ENCODE measurements at places on chromosomes 11 and 22.

DNA sequence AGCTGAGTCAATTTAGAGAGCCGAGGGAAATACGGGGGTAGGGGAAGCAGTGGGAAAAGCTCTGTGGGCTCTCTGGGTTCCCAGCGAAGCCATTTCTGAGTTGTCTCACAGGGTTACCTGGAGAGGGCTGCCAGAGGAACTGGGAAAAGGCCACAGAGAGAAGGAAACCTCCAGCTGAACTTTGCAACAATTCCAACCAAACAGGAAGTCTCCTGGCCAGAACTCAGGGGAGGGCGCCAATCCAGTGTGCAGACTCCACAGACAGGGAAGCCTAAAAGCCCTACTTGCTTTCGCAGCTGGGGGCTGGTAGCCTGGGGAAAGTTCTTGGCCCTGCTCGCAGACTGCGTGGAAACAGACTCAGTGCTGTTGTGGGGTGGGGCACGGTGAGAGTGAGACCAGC is 23.1 kb upstream of the GNAZ start:
- DNase-seq = no peak

GRCh38 chr11:75024764-75025211 is 36.1 kb downstream of the NEU3 start:
- no peak for DNase-seq

GRCh38 chr11:69694781-69695180 is 9.0 kb downstream of the FGF19 start:
- DNase-seq = no peak

- DNase-seq = no peak
These were observed 76.8 kb upstream of the BIRC3 start for GRCh38 chr11:102240502-102240901.

GRCh38 chr11:75502138-75502537 is 23.6 kb downstream of the GDPD5 start:
- no peak for DNase-seq

DNA sequence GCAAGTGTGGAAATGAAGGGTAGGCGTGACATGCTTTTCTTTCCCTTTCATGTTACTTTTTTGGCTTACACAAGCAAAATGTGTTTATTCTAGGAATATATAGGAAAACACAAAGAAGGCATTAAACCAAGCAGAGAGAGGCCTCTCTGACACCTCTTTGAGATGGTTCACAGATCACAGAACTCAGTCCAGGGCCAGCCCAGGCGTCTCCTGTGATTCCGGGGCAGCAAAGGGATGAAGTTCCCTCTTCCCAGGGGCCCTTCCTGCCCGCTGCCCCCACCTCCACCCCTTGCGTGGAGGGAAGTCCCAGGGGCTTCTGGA is 78.0 kb downstream of the CACNA1I start:
- DNase-seq = no peak

DNA sequence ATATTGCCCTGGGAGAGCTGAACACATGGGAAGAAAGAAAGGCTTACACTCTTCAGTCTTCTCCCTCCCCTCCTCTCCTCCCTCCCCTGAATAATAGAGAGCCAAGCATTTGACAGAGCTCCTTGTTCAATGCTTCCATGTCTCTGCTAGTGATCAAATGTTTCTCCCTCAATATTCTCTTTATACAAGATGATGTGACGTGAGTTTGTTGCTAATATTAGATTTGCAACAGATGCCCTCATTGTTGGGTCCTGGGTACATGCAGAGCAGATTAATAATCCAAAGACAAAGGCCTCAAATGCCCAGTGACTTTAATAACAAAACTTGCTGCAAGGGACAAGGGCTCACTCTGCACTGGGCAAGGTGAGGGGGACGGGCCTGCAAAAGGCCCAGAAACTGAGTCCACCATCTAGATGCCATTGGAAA is 7.1 kb upstream of the ENDOD1 start:
- DNase-seq = no peak

- no peak for DNase-seq
These were observed 12.1 kb downstream of the LRFN4 start for GRCh38 chr11:66868726-66869566.

- peak; percentile 90 for DNase-seq
These were observed at the start of gene ZFP91 for GRCh38 chr11:58578635-58579191. Gene ZFP91 (plus strand): TSS chr11:58579063. CDS start chr11:58579282, 219 bp downstream.

DNA sequence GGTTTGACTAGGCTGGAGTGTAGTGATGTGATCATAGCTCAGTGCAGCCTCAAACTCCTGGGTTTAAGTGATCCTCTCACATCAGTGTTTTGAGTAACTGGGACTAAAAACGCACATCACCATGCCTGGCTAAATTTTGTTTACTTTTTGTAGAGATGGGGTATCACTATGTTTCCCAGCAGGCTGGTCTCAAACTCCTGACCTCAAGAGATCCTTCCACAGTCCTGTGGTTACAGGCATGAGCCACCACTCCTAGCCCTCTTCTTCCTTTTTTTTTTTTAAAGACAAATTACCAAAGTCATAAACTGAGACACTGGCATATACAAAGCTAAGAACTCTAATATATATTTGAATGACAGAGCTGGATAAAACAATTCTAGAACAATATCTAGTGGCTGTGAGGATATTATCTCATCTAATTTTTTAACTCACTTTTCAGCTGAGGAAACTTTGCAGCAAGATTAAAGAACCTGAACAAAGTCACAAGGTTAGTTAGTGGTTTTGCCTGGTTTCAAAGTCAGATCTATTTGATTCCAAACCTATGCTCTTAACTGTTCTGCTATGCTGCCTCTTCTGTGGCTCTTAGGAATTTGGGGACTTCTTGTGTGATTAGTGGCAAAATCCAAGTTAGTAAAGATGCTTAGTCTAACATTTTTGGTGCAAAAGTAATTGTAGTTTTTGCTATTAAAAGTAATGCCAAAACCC is 95.3 kb upstream of the RAG2 start:
- DNase-seq = no peak

GRCh38 chr11:75905434-75905833 is 90.4 kb downstream of the UVRAG start:
- no peak for DNase-seq

GRCh38 chr11:122843281-122844141 is 5.2 kb downstream of the CRTAM start:
- DNase-seq = peak; percentile 36

- DNase-seq = no peak
These were observed 220.8 kb downstream of the DBX1 start for GRCh38 chr11:19939415-19939929.

- DNase-seq = peak; percentile 23
These were observed 40.8 kb downstream of the IGLL1 start for GRCh38 chr22:23539135-23539838.

- no peak for DNase-seq
These were observed 13.0 kb downstream of the NCF4 start for GRCh38 chr22:36873614-36874308.

DNA sequence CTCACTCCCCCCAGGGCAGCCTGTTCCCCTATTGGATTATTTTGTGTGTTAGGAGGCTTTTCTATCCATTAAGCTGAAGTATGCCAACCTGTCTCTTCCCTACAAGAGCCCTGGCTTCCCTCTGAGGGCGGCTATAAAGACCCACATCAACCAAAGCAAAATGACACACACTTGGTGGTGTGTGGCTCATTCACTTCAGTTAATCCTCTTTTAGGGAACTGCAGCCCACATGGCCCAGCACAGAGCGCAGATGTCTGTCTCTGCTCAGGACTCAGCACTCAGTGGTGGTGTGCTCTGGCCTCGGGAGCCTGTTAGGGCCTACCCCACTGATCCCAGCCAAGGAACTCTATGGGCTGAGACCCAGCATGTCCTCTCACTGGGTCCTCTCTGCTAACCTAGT is 32.2 kb upstream of the LRRC10B start:
- no peak for DNase-seq

DNA sequence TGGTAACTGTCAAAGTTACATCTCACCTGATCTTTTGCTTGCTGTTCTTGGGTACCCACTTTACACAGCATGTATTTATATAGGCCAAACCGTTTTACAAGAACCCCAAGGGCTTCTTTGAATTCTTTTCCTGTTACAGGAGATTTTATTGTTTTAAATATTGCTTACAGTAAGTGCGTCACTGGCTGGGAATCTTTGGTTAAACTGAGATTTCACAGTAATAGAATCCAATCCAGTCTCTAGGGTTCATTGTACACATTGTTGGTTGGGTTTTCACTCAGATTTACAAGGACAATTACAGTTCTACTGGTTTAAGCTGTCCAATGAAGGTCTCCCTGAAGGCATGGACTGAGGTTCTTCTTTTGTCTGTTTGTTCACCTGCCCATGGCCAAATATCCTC is 171.7 kb downstream of the INSC start:
- no peak for DNase-seq

- DNase-seq = no peak
These were observed 8.8 kb downstream of the RRAS2 start for GRCh38 chr11:14350215-14350614.

- DNase-seq = no peak
These were observed 129.1 kb downstream of the SLC17A6 start for GRCh38 chr11:22467248-22467647.

- DNase-seq = no peak
These were observed at the start of gene SRSF8 for GRCh38 chr11:95066716-95067038. Gene SRSF8 (plus strand): TSS chr11:95066919. CDS start chr11:95067227, 308 bp downstream.

GRCh38 chr11:119533921-119534736 is 111.2 kb upstream of the THY1 start:
- DNase-seq = no peak

- no peak for DNase-seq
These were observed 718.1 kb downstream of the NTM start for GRCh38 chr11:132088551-132088950.

DNA sequence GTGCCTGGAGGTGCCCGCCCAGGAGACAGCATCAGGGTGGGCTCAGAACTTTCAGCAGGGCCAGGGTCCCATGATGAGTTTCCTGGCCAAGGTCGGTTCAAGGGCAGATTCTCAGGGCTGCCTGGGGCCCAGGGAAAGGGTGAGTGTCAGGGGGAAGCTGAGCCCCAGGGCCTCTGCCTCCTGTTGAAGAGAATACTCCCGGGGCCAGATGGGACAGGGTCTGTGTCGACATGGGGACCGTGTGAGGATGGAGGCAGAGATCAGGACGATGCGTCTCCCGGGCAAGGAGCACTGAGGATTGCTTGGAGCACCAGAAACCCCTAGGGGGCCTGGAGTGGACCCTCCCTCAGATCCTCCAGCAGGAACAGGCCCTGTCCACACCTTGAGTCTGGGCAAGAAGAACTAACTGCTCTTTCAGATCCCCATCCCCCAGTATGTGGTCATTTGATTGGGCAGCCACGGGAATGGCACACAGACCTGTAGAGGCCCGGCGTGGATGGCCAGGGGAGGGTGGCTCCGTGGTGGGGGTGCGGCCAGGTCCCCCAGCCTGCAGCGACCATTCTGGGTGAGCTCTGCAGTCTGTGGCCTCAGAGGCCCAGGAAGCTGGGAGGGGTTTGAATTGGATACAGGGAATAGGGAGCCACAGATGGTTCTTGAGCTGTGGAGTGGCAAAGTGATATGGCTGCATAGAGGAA is 1078.7 kb downstream of the BRD1 start:
- DNase-seq = no peak

- no peak for DNase-seq
These were observed 52.7 kb upstream of the CCND1 start for GRCh38 chr11:69588270-69588669.
